HCEC 1CT (cell line): ENCODE measurements at places on chromosomes 3 and 15.

DNA sequence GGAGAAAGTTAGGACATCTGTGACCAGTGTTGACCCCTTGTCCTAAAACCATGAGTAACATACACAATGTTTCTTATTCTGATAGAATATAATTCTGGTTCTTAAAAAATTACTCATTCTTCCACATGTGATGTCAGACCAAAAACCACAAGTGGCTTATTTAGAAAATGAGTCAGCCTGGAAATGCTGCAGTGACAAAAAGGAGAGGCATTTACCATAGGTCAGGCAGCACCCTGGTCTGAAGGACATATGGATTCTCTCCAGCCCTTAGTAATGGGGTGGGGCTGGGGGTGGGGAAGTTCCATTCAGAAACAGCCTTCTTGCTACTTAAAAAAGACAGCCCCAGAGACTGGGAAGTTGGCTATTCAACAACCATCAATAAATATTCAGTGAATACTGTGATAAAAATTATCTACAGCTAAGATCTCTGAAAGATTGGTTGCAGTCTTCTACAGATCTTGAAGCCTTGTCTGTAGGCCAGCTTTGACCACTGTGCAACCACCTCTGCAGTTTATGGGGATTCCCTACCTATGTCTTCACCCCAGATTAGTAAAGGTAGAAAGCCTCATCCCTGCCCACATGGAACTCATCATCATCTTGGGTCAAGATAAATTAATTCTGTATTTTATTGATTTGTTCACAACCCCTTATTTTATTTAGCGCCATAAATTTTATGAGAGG is 34.9 kb upstream of the TIMP4 start:
- peak; percentile 100 for DNase-seq

GRCh38 chr15:80173022-80173759 is 20.4 kb downstream of the FAH start:
- DNase-seq, result no peak

DNA sequence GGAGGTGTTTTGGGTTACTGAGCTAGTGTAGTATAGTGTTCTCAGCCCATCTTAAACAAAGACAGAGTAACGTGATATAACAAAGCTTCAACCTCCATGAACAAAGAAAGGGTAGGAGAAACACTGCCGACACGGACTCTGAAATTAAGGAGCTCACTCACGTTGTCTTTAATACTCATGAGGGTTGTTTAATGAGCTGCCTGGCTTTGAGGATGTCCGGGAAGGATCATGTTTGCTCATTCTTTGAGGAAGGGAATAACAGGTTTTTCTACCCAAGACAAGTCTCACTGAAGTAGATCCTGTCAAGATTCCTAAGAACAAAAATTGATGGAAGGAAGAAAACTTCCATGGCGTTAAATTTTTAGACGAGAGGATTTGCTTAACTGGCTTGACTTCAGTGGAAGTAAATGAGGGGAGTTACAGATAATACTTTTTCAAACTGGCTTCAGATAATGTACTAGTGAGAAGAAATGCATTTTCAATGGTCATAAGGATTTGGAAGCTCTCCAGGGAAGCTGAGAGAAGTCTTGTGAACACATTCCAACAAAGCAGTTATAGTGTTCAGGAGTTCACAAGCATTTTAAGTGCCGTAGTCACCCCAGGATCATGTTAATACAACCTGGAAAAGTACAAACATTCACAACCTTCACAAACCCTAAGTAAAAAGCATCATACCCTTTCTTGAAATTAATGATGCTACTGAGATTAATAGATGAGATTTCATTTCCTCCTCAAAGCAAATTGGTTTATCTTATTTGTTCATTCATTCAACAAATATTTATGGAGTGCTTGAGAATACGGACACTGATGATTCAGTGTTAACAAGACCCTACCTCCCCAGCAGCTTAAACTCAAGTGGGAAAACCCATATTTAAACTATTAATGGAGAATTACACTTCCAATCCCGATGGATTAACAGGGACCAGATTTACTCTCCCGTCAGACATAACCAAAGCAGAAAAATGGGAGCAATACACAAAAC is 101.5 kb downstream of the SHQ1 start:
- no peak for DNase-seq

DNA sequence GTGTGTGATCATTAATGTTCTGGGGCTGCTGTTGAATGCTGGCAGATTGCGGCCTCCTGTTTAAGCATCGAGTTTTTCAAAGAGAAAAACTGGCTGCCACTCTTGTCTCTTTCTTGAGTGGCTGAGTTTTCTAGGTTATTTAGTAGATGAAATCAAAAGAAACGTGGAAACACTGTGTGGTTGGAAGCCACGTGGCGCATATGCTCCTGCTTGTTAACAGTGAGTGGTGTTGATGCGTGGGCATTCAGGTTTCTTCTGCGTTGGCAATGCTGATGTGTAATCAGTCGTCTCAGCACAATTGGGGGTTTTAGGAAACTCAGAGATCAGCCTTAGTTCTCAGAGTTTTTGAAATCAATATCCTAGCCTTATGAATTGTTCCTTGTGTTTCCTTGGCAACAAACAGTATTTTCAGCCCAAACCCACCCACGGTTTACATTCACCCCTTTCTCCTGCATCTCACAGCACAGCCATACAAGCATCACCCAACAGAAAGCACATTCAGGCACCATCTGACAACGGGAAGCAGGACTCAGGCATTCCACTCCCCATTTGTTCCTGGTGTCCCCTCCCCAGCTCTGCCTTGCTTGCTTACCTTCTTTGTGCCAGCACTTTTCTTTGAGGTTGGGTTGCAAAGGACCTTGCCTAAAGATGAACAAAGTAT is 74.7 kb downstream of the SEC22A start:
- DNase-seq, result no peak

- DNase-seq, result no peak
Observed at GRCh38 chr3:14988988-14989394, 41.6 kb downstream of the NR2C2 start.

- DNase-seq, result no peak
Observed at GRCh38 chr15:93219859-93220420, 130.9 kb upstream of the RGMA start.

- no peak for DNase-seq
Observed at GRCh38 chr15:27426805-27427204, 455.8 kb downstream of the GABRG3 start.

DNA sequence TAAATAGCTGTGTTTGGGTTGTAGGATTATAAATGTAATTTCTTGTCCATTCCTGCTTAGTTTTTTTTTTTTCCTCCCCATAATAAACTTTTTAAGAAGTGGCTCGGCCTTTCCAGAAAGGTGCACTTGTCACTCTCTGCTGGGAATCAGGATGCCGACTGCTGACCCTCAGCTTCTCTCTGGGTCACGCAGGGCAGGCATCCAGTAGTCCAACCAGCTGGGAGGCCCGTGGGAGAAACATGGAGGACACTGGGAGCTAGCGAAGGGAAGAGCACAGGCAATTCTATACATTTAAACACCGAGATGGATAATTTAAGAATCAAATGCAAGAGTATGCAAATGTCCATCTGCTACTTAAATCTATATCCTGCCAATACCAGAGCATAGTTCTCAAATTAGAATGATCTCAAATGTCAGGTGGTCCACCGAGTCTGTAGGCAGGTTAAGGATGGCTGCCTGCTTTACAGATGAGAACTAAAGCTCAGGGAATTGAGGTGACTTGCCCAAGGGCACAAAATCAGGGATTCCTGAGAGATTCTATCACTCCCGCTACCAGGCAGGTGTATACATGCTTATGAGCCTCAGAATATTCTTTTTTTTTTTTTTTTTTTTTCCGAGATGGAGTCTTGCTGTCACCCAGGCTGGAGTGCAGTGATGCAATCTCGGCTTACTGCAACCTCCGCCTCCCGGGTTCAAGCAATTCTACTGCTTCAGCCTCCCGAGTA is 64.5 kb downstream of the DAPK2 start:
- no peak for DNase-seq

- DNase-seq, result no peak
Observed at GRCh38 chr3:98807011-98807410, 43.9 kb downstream of the ST3GAL6 start.

DNA sequence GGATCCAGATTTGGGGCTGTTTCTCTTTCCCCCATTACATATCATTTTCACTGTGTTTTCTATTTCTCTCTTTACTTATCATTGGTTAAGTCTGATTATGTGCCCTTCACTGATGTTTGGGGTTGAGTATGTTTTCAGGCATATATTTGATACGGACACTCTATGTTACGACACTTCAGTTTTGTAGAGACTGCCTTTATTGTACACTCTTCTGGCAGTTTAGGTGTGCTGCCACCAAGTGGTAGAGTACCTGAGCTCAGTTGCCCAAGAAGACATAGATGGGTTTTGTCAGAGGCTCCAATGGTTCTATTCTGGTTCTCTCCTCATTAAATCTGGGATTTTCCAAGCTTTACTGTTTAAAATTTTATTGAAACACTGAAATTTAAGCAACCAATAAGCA is 255.0 kb upstream of the ROPN1 start:
- DNase-seq, result peak; percentile 28

GRCh38 chr3:99470841-99471240 is 167.6 kb upstream of the COL8A1 start:
- no peak for DNase-seq

DNA sequence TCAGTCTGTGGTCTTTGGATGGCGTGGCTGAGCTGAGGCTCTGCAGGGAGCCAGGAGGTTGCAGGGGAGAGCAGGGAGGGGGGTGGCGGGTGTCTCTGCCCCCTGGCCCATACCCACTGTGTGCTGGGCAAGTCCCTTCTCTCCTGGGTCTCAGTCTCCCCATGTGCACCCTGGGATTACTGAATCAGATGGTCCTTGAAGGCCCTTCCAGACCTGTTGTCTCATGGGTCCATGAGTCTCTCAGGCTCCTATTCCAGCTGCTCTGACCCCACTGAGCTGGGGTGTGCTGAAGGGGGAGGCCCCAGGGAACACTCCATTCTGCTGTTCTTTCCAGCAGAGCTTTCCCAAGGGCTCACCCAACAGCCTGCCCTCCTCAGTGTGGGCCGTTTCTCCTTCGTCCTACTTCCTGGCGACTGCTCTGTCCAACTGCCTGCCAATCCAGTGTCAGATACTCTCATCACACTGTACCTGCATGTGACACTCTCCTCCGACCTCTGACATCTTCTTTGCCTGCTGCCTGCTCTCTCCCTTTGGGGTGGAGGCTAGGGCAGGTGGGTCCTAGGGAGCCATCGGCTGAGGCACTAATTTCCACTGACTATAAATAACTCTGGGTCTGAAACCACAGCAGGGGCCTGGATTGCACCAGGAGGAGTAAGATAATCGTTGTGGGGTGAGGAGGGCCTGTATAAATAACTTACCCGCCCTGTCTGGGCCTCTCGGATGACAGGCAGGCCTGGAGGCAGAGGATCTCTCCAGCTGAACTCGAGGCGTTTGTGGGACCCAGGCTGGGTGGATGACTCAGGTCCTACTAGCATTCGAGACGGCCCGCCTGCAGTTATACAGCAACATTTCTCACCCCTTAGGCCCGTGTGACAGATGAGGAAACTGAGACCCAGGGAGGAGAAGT is 67.1 kb downstream of the ATP2B2 start:
- DNase-seq, result no peak

GRCh38 chr15:65371976-65372786 is 5.6 kb downstream of the IGDCC3 start:
- no peak for DNase-seq

DNA sequence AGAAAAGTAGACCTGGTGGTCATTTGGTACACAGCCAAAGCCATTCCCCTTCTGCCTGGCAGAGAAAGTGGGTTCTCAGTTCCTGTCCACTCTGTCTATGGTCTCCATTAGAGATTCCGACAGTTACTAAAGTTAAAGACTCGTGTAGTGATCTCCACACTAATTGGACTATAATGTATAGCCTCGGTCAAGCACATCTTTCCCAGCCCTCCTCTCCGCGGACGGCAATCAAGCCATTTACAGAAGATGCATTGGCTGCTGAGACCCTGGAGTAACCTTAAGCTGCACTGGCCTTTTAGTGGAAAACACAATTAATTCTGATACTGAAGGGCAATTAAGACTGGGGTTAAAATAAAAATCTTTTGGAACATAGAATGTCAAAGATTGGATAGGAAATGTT is 865.3 kb downstream of the MCTP2 start:
- no peak for DNase-seq

DNA sequence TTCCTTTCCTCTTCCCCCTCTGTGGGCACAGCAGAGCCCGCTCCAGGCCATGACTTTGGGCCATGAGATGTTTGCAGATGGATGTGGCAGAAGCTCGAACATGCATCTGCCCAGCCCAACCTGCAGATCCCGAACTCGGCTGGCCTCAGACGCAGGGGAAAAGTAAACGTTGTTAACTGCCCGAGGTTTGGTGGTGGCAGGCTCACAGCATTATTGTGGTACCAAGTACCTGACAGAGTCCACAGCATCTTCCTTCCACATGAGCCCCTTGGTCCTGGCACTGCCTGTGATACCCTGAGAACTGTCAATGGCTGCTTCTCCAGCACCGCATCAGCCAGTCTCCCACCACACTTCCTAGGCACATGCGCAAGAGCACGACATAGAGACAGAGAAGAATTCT is 424.3 kb downstream of the OCA2 start:
- no peak for DNase-seq

GRCh38 chr3:196195664-196196265 is 15.4 kb downstream of the ZDHHC19 start:
- DNase-seq, result no peak

GRCh38 chr3:42805141-42805821 is 991 bp upstream of the HIGD1A start:
- no peak for DNase-seq

- DNase-seq, result no peak
Observed at GRCh38 chr3:13801361-13802204, 78.3 kb downstream of the WNT7A start.

- no peak for DNase-seq
Observed at GRCh38 chr15:99503411-99503810, 62.4 kb upstream of the MEF2A start.

DNA sequence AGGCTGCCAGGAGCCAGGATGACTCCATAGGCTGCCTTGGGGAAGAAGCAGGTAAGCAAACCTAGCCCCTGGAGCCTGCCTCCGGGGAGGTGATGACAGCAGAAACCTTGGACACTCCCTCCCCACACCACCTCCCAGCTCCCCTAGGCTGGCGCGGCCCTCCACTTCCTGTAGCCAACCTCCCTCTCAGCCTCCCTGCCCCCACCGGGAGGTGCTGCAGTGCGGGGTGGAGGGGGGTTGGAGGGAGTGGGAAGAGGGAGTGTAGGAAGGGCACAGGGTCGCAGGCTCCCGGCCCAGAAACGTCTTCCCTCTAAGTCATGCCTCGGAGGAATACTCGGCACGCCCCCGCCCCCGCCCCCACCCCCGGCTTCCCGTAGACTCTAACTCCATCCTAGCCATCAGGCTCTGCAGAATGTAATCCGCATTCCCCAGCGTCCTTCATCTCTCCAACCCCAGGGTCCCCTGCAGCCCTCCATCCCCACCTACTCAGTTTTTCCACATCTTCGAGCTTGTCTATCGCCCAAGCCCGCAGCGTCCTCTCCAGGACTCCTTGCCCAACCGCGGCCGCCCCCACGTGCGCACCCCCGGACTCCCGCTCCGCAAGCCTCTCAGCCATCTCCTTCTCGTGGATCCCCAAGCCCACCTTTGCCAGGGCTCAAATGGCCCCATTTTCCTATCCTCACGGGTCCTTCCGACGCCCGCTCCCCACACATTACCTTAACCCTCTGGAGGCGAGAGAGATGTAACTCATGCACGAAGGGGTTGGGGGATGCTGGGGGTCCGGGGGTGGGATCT is 528 bp downstream of the LPCAT4 start:
- peak; percentile 12 for DNase-seq
